ENCODE measurements at places on chromosomes 16 and 17.

GRCh38 chr16:83220066-83220465 is 587.7 kb upstream of the HSBP1 start:
- DNase-seq = no peak

GRCh38 chr17:21019976-21020586 is 22.7 kb downstream of the USP22 start:
- no peak for DNase-seq

GRCh38 chr16:63684149-63685101 is 1437.4 kb downstream of the CDH11 start:
- no peak for DNase-seq

- no peak for DNase-seq
Observed at GRCh38 chr16:56814537-56815432, 50.2 kb upstream of the SLC12A3 start.

DNA sequence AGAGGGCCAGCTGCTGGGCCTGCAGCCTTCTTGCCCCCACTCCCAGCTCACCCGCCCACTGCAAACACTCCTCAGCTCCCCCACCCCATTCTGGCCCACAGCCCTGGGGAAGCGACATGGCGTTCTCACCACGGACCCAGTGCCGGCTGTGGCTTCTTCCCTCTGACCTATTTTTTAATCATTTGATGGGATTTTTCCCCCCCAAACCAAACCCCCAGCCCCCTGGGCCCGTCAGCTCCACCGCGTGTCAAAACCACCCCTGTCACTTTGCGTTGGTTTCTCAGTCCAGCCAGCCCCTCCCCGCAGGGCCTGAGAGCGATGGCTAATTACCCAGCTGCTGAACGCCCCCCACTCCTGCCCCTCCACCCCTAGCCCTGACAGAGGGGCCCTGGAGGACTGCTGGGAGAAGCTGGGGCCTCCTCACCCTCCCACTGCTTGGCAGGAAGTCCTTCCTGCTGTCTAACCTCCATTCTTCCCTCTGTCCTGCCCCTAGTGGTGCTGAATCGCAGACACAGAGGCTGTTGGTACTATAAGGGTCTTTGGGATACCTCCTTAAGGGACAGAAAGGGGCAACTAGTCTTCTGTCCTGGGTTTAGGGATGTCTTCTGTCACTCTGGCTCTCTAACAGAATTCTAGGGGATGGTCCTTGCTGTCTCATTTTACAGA is 7.5 kb upstream of the TBX21 start:
- DNase-seq = no peak

DNA sequence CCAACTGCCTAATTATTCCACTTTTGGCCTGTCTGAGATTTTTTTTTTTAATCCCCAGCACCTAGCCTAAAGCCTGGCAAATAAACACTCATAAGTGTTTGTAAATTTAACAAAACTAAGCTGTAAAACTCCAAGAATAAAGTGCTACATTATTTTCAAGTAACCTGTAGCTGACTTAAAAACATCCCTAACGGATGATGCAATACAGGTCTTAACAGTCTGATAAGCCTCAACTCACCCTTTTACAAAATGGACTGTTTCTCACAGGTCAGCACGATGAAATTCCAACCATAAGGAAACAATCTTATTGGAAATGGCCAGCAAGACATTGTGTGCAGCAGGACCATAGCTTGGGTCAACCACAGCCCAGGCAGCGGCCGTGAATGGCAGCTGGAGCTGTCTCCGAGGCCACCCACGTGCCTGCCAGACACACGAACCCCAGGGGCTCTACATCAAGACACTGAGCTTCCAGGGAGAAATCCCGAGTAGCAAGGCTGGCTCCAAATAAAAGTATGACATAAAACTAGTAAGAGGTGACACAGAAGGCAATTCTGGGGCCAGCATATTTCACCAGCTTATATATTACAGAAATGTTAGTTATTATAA is 58.9 kb downstream of the NDEL1 start:
- no peak for DNase-seq

GRCh38 chr17:58447039-58447975 is 30.0 kb upstream of the RNF43 start:
- DNase-seq = peak; percentile 72

DNA sequence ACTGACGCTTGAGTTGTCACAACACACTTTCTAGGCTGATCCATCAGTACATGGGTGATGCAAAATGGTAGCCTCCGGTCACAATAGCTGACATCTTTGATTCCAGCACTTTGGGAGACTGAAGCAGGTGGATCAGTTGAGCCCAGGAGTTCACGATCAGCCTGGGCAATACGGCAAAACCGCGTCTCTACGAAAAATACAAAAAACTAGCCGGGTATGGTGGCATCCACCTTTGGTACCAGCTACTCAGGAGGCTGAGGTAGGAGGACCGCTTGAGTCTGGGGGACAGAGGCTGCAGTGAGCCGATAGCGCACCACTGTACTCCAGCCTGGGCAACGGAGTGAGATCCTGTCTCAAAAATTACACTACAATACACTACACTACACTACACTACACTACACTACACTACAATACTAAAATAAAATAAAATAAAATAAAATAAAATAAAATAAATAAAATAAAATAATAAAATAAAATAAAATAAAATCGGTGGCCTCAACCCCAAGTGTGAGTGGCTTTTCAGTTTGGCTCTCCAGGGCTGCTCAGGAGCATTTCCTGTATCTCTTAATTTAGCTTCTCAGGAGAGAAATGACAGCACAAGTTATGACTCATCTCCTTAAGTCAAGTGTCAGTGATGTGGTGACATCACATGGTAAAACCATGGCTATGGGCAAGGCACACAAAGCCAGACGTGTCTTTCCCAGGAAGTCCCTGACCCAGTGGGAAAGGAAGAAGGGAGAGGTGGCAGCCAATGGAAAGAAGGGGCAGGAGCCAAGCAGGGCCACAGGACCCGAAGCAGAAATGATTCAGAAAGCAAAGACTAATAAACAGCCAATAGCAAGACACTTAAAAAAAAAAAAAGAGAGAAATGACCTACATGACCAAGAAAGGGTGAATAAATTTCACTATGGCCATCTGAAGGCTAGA is 75.3 kb upstream of the TBC1D3K start:
- DNase-seq = peak; percentile 75

GRCh38 chr16:84741340-84741830 is 41.6 kb downstream of the USP10 start:
- no peak for DNase-seq

DNA sequence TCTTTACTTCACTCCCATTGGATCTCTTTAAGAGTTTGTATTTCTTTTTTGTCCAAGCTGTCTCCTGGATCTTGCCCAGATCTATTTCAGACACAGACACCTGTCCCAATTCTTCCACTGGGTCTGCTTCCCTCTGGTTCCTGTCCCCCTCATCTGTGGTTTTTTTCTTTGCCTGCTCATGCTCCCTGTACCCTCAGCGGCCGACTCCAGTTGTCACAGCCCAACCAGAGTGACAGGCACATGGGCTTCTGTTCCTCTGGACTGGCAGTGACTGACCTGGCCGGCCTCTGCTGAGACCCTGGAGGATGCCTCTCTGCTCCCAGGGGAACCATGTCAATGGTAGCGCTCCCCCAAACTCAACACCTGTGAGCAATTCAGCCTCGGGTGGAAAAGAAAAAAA is 142.6 kb downstream of the WSCD1 start:
- DNase-seq = no peak

DNA sequence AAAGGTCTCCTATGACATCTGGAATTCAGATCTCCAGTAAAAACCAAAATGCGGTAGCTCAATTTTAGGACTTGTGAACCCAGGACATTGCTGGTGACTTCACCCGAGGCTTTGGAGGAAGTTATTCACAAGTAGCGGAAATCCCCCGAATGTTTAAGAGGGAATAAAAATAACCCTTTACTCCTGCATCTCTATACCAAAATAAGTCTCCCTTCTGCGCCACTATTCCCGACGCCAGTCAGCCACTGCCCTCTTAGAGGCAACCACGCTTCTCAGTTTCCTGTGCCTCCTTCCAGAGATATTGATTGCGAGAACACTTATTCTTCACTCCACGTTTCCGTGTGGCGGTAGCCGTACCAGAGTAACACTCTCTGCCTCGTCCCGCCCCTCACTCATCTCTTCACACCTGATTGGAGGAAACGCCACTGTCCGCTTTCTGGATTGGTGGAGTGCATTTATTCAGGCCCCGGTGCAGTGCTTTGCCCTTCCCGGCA is 27.4 kb downstream of the EMP2 start:
- peak; percentile 89 for DNase-seq

DNA sequence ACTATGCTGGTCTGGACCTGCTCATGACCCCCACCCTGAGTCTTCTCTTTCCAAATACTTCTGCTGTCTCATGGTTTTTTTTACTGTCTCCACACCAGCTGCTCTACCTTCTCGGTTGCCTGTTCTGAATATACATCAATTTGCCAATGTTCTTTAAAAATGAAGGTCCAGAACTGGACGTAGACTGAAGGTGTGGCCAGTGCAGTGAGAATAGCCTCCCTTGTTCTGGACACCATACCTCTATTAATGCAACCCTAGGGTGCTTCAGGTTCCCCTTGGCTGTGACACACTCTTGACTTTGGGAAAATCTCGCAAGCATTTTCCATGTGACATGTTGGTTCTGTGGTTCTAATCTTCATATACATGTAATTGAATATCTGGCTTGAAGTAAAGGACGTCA is 15.3 kb upstream of the IL21R start:
- no peak for DNase-seq

DNA sequence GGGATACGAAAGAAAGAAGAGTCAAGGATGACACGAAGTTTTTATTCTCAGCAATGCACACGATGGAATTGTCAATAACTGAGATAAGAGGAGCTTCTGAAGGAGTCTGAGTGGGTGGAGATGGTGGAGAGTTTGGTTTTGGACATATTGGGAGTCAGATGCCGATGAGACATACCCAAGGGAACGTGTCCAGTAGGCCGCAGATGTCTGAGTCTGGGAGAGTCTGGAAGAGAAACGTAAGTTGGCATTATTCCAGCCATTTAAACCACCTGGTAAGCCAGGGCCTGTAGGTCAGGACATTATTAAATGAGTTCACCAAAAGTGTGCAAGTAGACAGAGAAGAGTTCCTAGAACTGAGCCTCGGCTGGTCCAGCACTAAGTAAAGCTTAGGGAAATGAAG is 478.3 kb upstream of the CDH5 start:
- no peak for DNase-seq

GRCh38 chr17:43015579-43015978 is 6.6 kb downstream of the VAT1 start:
- peak; percentile 24 for DNase-seq

DNA sequence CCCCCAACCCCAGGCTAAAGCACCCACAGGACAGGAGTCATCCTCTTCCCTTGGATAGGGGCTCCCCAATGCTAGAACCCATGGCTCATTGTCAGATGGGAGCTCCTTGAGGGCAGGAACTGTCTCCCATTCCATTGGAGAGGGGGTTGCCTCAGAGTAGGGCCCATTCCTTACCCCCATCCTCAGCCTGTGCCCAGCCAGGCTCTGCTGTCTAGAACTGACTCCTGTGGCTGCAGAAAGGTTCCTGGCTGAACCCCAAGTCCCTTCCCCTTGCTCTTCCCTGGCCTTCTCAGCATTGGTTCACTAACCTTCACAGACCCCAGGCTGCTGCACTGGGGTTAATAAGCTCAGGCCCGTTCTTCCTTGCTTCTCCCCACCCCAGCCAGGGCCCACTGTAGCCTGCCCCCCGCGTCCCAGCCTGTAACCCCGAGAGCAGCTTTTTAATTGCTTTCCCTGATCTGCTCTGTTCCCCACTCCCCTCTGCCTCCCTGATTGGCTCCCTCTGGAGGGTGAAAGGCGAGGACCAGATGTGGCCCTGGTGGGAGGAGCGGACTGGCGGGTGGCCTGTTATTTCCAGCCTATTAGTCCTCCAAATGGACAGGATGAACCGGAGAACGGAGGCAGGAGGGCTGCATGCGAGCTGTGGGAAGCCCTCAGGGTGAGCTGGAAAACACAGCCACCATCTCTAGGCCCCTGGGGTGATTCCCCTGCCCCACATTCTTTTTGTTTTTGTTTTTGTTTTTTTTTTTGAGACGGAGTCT is 6.0 kb upstream of the GFAP start:
- no peak for DNase-seq

GRCh38 chr17:56756536-56756935 is 77.2 kb downstream of the C17orf67 start:
- no peak for DNase-seq

GRCh38 chr17:81002409-81003361 is 11.0 kb downstream of the CHMP6 start:
- DNase-seq = peak; percentile 42

DNA sequence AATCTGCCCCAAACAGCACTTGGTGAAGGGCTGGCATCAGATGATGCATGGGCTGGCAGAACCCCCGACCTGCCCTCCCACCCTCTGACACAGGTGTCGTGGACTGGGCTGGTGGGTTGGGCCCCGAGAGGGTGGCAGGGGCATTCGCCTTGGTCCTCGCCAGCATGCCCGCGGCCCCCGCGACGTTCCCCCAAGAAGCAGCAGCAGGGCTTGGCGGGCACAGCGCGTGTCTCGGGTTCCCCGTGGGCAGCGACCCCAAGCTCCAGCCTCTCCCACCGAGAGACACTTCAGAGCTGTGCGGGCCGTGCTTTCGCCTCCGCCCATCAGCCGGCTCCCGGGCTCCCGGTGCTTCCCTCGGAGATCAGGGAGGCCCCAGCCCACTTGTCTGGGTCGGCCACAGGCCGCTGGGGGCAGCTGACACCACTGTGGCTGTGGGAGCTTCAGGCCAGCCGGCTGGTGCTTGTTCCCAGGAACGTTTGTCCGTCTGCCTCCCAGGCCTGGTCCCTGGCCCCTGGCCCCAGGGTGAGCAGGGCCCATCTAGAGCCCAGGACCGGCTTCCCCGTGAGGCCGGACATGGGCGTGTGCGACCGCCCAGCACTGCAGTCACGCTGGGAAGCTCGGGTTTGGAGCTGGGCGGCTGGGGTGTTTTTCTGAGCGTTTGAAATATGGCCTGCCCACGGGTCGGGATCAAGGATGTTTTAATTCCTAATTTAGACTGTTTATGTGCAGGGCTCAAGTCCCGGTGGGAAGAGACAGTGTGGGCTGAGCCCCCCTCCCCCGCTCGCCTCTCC is 16.6 kb downstream of the CACNA1H start:
- no peak for DNase-seq

- DNase-seq = no peak
Observed at GRCh38 chr17:57705921-57706695, 39.0 kb downstream of the CCDC182 start.

- no peak for DNase-seq
Observed at GRCh38 chr17:56735842-56736241, 97.9 kb downstream of the C17orf67 start.

DNA sequence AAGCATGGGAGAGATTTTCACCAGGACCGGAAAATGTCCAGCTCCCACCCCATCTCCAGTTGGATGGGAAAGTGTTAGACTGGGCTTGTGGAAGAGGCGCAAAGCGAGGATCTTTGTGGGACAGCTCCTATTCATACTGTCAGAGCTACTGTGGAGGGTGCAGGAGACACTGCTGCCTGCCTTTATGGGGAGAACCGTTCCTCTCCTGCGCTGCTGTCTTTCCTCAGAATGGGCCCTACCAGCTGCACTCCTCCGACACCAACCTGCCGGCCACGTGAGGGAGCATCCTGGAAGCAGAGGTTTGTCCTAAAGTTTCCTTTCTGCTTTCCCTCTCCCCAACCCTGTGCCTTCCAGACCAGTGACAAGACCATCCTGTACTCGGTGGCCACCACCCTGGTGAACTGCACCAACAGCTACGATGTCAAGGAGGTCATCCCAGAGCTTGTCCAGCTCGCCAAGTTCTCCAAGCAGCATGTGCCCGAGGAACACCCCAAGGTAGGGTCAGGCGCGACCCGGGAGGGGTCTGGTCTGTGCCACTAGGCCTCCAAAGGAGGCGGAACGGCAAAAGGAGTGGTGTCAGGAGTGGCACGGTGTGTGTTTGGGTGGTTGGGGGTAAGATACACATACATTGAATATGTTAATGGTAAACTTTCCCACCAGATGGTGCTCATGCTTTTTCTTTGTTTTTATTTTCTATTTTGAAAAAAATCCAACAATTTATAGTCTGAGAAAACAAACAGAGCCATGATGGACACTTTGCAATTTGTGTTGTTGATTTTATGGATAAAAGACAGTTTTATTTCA is 23.0 kb downstream of the SLC35G3 start:
- DNase-seq = peak; percentile 63

All from GM13976 (cell line).